Karpas-422 (cell line): ENCODE measurements at places on chromosomes 5 and 9. TPM values are rescaled to one million over a fixed set of nuclear protein-coding genes. Genes with fewer than 3 reads are reported as not detected.

DNA sequence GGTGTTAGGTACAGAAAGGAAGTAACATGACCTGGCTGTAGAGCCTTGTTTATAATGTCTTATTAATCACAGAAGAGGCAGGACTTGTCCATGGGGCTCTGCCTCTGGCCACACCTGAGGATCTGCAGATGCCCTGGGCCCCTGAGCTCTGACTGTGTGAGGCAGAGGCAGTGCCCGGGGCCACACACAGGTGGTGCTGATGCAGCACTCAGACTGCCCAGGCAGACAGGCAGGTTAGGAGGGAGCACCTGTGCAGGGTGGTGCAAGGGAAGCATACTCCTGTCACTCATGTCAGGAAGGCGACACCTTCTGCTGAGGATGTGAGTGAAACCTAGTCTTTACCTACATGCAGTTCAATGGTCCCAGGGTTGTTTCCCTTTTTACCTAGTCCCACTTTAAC, 88.7 kb downstream of the CFAP90 start:
- H3K36me3 ChIP-seq: no peaks in the 10 kb centered on the region
- no peaks in the 10 kb centered on the region for H3K27me3 ChIP-seq
- no peak for DNase-seq
- H3K27ac ChIP-seq: no peak overlapping the region
- H3K4me3 ChIP-seq: no peak overlapping the region

DNA sequence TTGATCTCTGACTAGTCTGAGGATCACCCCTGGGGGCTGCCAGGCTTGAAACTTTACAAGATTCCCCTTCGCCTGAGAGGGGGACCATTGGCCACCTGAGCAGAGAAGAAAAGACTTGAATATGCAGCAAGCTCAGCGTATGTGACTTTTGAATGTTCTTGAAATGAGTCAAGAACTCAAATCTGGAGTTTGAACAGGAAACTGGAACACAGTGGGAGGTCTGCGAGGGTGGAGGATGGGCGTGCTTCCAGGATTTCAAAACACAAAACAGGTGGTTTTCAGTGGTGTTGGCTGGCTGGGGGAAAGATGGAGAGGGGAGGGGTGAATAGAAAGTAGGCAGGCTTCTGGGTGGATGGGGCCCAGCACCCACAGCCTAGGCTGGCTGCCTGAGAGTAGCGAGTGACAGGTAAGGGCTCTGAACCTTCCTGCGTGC, 40.6 kb downstream of the TMEM174 start:
- H3K27me3 ChIP-seq: no peaks in the 10 kb centered on the region
- no peak overlapping the region for H3K27ac ChIP-seq
- H3K4me3 ChIP-seq: no peak overlapping the region

GRCh38 chr9:131847665-131848354, 107.9 kb upstream of the RAPGEF1 start:
- DNase-seq: no peak
- H3K4me3 ChIP-seq: no peak overlapping the region
- H3K4me1 ChIP-seq: no peaks in the 10 kb centered on the region
- H3K27me3 ChIP-seq: no peaks in the 10 kb centered on the region
- H3K36me3 ChIP-seq: no peaks in the 10 kb centered on the region

GRCh38 chr9:37682951-37683350, 32.2 kb downstream of the FRMPD1 start:
- no peak for DNase-seq
- H3K4me3 ChIP-seq: no peak overlapping the region

GRCh38 chr5:116176121-116176520, 91.3 kb downstream of the COMMD10 start:
- no peaks in the 10 kb centered on the region for H3K36me3 ChIP-seq
- no peaks in the 10 kb centered on the region for H3K4me1 ChIP-seq
- no peak for DNase-seq
- no peaks in the 10 kb centered on the region for H3K27me3 ChIP-seq
- H3K4me3 ChIP-seq: no peak overlapping the region
- H3K27ac ChIP-seq: no peak overlapping the region

GRCh38 chr9:97388721-97389238, 23.1 kb upstream of the TDRD7 start:
- no peak overlapping the region for H3K27ac ChIP-seq
- 0 out of 2 replicates have a peak, but pooled peaks cover 2% of the 10 kb centered on the region for H3K4me1 ChIP-seq
- no peaks in the 10 kb centered on the region for H3K27me3 ChIP-seq
- DNase-seq: no peak
- H3K36me3 ChIP-seq: no peaks in the 10 kb centered on the region

- DNase-seq: no peak
- H3K36me3 ChIP-seq: no peaks in the 10 kb centered on the region
- H3K27ac ChIP-seq: no peak overlapping the region
- no peaks in the 10 kb centered on the region for H3K27me3 ChIP-seq
- peaks cover 17% of the 10 kb centered on the region for H3K4me1 ChIP-seq
Measured at GRCh38 chr9:34454571-34455065, 3.8 kb downstream of the FAM219A start.

DNA sequence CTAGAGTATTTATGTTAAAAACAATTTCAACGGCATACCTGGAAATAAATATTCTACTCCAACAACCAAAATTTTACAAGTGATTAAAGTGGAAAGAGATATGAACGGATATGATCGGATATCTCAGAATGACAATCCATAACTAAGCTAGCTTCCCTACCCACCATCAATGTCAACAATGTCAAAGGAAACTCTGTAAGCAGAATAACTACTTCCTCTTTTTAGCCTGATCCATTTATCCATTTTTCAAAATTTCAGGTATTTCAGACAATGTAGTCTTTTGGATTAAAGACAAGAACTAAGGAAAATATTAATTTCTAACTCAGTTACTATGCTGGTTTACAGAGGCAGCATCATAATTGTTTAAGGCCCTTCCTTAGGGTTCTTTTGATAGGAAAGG, 188.7 kb downstream of the DENND1A start:
- DNase-seq: no peak
- H3K4me1 ChIP-seq: no peaks in the 10 kb centered on the region
- H3K36me3 ChIP-seq: no peaks in the 10 kb centered on the region
- H3K27ac ChIP-seq: no peak overlapping the region

- no peaks in the 10 kb centered on the region; the same call in 1 of the 2 replicates for H3K4me1 ChIP-seq
- no peak overlapping the region for H3K4me3 ChIP-seq
- H3K27me3 ChIP-seq: no peaks in the 10 kb centered on the region
- no peak overlapping the region for H3K27ac ChIP-seq
Measured at GRCh38 chr5:158431369-158432029, 572.6 kb upstream of the CLINT1 start.

- no peaks in the 10 kb centered on the region for H3K36me3 ChIP-seq
- DNase-seq: no peak
- no peak overlapping the region for H3K4me3 ChIP-seq
- no peaks in the 10 kb centered on the region for H3K27me3 ChIP-seq
- H3K27ac ChIP-seq: no peak overlapping the region
Measured at GRCh38 chr5:79529110-79529509, 15.2 kb upstream of the HOMER1 start.

- H3K4me1 ChIP-seq: peaks cover 21% of the 10 kb centered on the region
- no peak overlapping the region for H3K27ac ChIP-seq
- no peaks in the 10 kb centered on the region for H3K36me3 ChIP-seq
Measured at GRCh38 chr5:55708732-55709131, 3.4 kb downstream of the SLC38A9 start.

DNA sequence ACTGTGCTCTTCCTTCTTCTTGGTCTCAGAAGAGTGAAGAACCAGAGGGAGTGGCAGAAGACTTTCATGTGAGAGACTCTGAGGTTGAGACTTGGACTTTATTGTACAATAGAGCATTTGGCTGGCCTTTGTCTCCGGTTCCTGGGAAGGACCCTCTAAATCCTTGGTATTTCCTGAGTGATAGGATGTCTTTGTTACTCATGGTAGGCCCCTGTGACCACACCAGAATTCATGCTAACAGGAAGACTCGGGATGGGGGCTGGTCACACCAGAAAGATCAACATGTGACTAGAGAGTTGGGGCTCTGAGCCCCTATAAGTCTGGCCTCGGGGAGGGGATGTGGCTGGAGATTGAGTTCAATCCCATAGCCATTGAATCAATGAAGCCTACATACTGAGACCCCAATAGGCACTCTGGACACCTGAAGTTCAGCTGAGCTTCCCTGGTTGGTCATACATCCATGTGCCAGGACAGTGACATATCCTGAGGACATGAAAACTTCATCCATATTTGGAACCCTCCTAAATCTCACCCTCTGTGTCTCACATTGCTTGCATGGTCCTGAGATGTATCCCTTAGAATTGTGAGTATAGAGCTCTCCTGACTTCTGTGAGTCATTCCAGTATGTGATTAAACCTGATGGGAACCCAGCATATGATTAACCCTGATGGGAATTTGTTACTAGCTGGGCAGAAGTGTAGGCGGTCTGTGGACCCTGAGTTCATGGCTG, 201.7 kb downstream of the GADD45G start:
- no peak for DNase-seq
- no peaks in the 10 kb centered on the region for H3K36me3 ChIP-seq
- no peak overlapping the region for H3K4me3 ChIP-seq
- no peak overlapping the region for H3K27ac ChIP-seq

DNA sequence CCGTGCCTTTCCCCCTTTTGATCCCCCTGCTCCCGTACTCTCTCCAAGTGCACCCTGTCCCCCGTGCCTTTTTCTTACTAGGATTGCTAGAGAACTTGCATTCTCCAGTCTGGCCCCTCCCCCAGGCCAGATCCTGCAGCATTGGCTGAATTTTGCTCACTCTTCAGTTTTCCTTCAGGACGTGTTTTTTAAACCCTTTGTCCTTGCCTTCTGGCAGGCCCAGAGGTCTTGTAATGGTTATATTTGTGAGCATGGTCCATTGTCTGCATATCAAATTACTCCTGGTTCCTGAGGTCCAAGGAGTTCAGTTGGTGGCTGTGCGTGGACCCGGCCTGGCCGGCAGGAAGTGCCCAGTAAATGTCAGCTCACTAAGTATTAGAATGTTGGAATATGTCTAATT, 606 bp downstream of the TBC1D13 start:
- H3K27me3 ChIP-seq: no peaks in the 10 kb centered on the region
- peak overlapping the region; percentile 16; the same call in 1 of the 2 replicates for H3K27ac ChIP-seq
- peak; percentile 48 for DNase-seq
- peaks cover 23% of the 10 kb centered on the region for H3K4me1 ChIP-seq
- peak overlapping the region; percentile 76 for H3K4me3 ChIP-seq
- 0 out of 2 replicates have a peak, but pooled peaks cover 2% of the 10 kb centered on the region for H3K36me3 ChIP-seq

DNA sequence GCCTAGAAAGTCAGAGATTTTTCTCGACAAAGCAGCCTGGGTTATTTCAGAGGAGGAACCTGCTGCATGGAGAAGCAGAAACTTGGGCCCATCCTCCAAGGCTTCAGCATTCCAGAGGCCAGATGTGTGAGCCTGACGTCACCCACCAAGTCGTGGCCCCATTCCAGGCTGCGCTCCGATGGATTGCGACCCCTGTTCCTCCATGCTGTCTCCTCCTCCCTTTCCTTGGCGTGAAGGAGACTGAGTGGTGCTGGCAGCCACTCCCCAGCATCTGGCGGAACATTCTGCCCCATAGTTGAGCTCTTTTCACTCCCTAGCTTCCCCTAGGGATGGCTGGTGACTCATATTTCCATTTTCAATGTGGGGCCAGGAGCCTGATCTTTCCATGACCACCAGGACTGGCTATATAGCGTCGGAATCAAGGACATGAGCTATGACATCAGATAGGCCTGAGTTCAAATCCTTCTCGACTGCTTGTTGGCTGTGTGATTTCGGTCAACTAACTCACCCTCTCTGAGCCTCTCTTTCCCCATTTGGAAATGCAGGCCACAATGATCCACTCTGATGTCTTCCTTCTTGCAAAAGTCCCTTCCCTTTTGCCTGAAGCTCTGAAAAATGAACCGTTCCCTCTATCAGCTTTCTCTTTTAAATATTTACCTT, 24.5 kb upstream of the DUSP1 start:
- no peaks in the 10 kb centered on the region for H3K36me3 ChIP-seq
- H3K4me3 ChIP-seq: no peak overlapping the region
- no peaks in the 10 kb centered on the region for H3K27me3 ChIP-seq
- H3K27ac ChIP-seq: no peak overlapping the region

DNA sequence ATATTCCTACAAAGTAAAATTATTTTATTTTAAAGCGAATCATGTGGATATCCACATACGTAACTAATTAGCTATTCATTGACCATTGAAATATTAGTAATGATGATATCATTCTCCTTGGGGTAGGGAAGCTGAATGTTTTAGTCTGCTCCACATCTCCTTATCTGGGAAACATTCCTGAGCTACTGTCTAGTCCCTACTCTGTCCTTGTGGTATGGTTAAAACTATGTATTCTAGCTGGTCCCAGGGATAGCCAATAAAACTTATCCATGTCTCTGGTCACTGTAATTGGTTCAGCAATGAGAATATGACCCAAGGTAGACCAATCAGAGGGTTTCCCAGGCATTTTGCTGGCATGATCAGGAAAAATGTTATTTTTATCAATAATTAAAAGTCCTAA, 76.0 kb upstream of the DAP start:
- no peaks in the 10 kb centered on the region for H3K36me3 ChIP-seq
- no peaks in the 10 kb centered on the region for H3K27me3 ChIP-seq
- no peak for DNase-seq
- H3K27ac ChIP-seq: no peak overlapping the region
- H3K4me1 ChIP-seq: no peaks in the 10 kb centered on the region

DNA sequence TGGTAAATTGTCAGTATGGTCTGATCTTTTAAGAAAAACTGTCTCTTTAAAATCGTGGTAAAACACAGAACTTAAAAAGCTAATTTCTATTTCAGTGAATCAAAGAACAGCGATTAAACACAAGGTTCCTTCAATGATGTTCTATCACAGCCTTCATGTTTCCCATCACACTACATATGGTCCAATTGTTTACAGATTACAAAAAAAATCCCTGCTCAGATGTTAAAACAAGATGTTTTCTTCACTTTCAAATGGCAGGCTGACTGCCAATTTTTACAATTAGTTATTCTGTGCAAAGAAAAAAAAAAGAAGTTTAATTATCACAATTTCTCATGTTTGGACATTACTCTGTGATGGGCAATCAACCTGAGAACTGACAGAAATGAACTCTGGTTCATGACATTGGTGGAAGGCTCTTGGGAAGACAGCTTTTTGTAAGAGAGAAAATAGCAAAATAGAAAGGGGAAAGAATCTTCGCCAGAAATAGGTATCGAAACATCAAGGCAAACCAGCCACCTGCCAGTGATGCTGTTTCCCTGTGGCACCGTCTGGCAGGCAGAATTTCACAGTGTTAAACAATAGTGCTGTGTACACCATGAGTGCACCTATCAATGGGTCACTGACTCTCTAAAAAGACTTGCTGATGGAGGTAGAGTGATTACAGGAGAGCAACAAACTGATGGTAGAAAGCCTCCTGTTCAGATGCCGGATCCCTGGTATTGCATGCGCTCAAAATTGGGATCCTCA, 1020.0 kb upstream of the ARRDC3 start:
- no peak overlapping the region for H3K27ac ChIP-seq
- H3K27me3 ChIP-seq: no peaks in the 10 kb centered on the region
- H3K36me3 ChIP-seq: no peaks in the 10 kb centered on the region

- peaks cover 66% of the 10 kb centered on the region for H3K4me1 ChIP-seq
- peak overlapping the region; percentile 54 for H3K4me3 ChIP-seq
- H3K27me3 ChIP-seq: no peaks in the 10 kb centered on the region; the same call in 1 of the 2 replicates
- H3K27ac ChIP-seq: peak overlapping the region; percentile 87
Measured at GRCh38 chr9:133956520-133957076, 35.5 kb downstream of the VAV2 start.

SPINK1 gene
- not detected in 2 replicates for total RNA-seq

IRX2 gene
- total RNA-seq: not detected in 2 replicates

SEMA5A gene
- total RNA-seq: not detected in 2 replicates

CNTLN gene
- 13.0 and 18.3 TPM in 2 replicates for total RNA-seq

TMEM215 gene
- total RNA-seq: not detected in 2 replicates

SPATA31A3 gene
- total RNA-seq: not detected in 2 replicates

DMGDH gene
- total RNA-seq: not detected in 2 replicates

SOHLH1 gene
- total RNA-seq: not detected in 2 replicates

PDGFRB gene
- total RNA-seq: not detected in 2 replicates

ANKRA2 gene
- 16.8 and 32.3 TPM in 2 replicates for total RNA-seq

PAX5 gene
- total RNA-seq: 88.9 and 93.3 TPM in 2 replicates

IL4 gene
- not detected in 2 replicates for total RNA-seq

PCDHB15 gene
- 0.25 TPM in 1 of 2 replicates, not detected in the other for total RNA-seq
